Right cardiac atrium (tissue), 5 donors: ENCODE measurements at places on chromosomes 7 and 10. TPM values are rescaled to one million over a fixed set of nuclear protein-coding genes. Genes with fewer than 3 reads are reported as not detected.

Gene JAZF1
- 26.9 TPM for total RNA-seq

Gene SCD
- total RNA-seq: 24.9 TPM

Gene DPP6
- total RNA-seq: not detected

Gene CCL26
- 1.0 TPM for total RNA-seq

Gene RELN
- total RNA-seq: 1.4 TPM
